ENCODE measurements at places on chromosomes 3 and 15. TPM values are rescaled to one million over a fixed set of nuclear protein-coding genes. Genes with fewer than 3 reads are reported as not detected.

C3orf85 gene
- not detected for total RNA-seq

ITGA11 gene
- 6.1 TPM for total RNA-seq

- no peak overlapping the region for H3K4me3 ChIP-seq
- peaks cover 33% of the 10 kb centered on the region for H3K36me3 ChIP-seq
- H3K27me3 ChIP-seq = no peaks in the 10 kb centered on the region
- H3K27ac ChIP-seq = peak overlapping the region; percentile 10
- peaks cover 39% of the 10 kb centered on the region for H3K4me1 ChIP-seq
These were observed 43.1 kb downstream of the DNASE1L3 start for GRCh38 chr3:58167431-58168351.

- H3K36me3 ChIP-seq = no peaks in the 10 kb centered on the region
- no peaks in the 10 kb centered on the region for H3K4me1 ChIP-seq
- no peaks in the 10 kb centered on the region for H3K27me3 ChIP-seq
- H3K27ac ChIP-seq = no peak overlapping the region
- DNase-seq = no peak
These were observed 206.3 kb upstream of the CD96 start for GRCh38 chr3:111335512-111336303.

- H3K4me1 ChIP-seq = no peaks in the 10 kb centered on the region
- no peak overlapping the region for H3K27ac ChIP-seq
- H3K27me3 ChIP-seq = no peaks in the 10 kb centered on the region
- no peaks in the 10 kb centered on the region for H3K36me3 ChIP-seq
- H3K4me3 ChIP-seq = no peak overlapping the region
These were observed 264.7 kb upstream of the NECTIN3 start for GRCh38 chr3:110806924-110807323.

GOLGA8R gene
- 11.8 TPM for total RNA-seq

DNA sequence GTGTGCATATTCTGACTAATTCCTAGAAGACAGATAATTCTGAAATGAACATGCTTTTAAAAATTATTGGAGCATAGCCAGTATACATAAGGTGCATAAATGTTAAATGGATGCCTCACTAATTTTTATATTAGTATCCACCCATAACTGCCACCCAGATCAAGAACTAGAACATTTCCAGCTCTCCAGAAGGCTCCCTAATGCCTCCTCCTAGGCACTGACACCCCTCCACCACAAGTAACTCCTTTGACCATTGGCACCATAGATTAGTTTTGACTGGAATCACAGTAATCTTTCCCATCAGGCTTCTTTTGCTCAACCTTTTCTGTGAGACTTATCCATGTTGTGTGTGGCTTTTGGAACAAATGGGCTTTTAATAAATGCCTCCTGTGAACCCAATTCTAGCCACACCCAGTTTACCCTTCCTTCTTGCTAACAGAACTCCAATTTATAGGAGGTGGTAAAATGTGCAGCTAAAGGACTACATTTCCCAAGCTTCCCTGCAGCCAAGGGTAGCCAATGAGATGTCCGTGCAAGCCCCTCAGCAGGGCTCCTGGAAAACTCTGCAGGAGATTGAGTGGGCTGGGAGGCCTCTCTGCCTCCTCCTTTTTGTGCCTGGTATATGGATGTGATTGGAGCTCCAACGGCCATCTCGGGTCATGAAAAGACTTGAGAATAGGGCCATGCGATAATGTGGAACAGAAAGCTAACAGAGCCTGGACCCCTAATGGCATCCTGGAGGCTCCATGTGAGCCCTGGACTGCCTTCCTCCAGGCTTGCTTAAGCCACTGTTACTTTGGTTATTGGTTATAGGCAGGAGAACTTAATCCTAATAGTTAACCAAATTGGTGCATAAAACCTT lies 322.6 kb upstream of the TLE3 start:
- no peaks in the 10 kb centered on the region for H3K4me1 ChIP-seq
- H3K36me3 ChIP-seq = no peaks in the 10 kb centered on the region

GOLGA8G gene
- total RNA-seq = not detected

DNA sequence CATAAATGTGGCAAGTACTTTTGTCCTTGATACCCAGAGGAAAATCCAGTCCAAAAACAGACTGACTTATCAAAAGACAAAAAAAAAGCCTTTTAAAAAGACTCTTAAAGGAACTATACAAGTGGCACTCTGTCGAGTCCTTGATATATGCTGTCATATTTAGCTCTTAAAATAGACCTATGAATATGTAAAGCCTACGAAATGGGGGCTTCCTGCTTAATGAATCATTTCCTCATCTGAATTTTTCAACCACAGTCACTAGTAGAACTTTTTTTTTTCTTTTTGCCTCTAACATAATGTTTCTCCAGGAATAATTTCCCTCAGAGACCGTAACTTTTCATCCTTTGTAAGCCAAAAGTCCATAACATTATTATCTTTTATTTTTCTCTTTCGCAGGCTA lies 95.8 kb downstream of the P3H2 start:
- H3K4me1 ChIP-seq = no peaks in the 10 kb centered on the region
- no peak overlapping the region for H3K4me3 ChIP-seq
- DNase-seq = no peak

UROC1 gene
- total RNA-seq = not detected

DNA sequence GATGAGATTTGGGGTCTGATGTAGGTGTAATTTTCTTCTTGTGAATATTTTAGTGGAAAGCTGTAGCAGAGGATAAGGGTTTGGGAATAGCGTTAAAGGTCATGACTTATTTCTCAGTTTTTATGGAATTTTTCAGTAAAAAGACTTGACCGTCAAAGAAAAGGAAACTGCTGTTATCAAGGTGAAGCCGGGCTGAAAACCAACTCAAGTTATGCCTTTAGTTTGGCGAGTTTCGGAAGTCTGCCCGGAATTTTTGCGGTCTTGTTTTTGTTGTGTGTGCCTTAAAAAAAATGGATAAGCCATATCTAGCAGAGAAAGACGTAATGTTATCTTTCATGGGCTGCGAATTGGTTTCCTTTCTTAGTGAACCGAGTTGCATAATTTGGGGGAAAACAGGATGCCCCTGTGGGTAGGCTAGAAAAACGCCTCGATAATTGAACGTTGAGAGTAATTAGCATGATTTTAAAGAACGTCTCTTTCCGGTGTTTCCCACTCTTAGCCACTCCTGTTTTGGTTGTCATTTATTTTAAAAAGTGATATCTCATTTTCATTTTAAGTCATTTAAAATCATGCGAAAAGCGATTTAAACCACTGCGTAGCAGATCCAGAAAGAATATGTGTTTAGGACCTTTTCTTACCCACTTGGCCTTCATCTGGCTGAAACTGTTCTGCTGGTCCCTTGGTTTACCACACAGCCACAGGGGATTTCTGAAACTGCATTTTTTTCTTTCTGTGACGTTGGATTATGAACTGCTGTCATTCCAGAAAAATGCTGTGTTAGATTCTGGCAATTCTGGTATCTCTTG lies 1.1 kb downstream of the NFKBIZ start:
- peak overlapping the region; percentile 96 for H3K4me3 ChIP-seq
- H3K36me3 ChIP-seq = peaks cover 34% of the 10 kb centered on the region
- DNase-seq = no peak
- H3K4me1 ChIP-seq = peaks cover 13% of the 10 kb centered on the region
- no peaks in the 10 kb centered on the region for H3K27me3 ChIP-seq
- H3K27ac ChIP-seq = peak overlapping the region; percentile 96
